ENCODE measurements at places on chromosomes 7 and 10. TPM values are rescaled to one million over a fixed set of nuclear protein-coding genes. Genes with fewer than 3 reads are reported as not detected.

- no peaks in the 10 kb centered on the region for H3K4me1 ChIP-seq
- no peaks in the 10 kb centered on the region for H3K27me3 ChIP-seq
- no peak overlapping the region for H3K4me3 ChIP-seq
- peak; percentile 19 for DNase-seq
Observed at GRCh38 chr10:17586821-17587234, 30.3 kb downstream of the HACD1 start.

GRCh38 chr10:15344876-15345285 is 26.2 kb downstream of the FAM171A1 start:
- peaks cover 14% of the 10 kb centered on the region for H3K4me1 ChIP-seq
- H3K36me3 ChIP-seq: no peaks in the 10 kb centered on the region
- no peaks in the 10 kb centered on the region for H3K27me3 ChIP-seq
- peak; percentile 93 for DNase-seq
- peak overlapping the region; percentile 58 for H3K27ac ChIP-seq

DNA sequence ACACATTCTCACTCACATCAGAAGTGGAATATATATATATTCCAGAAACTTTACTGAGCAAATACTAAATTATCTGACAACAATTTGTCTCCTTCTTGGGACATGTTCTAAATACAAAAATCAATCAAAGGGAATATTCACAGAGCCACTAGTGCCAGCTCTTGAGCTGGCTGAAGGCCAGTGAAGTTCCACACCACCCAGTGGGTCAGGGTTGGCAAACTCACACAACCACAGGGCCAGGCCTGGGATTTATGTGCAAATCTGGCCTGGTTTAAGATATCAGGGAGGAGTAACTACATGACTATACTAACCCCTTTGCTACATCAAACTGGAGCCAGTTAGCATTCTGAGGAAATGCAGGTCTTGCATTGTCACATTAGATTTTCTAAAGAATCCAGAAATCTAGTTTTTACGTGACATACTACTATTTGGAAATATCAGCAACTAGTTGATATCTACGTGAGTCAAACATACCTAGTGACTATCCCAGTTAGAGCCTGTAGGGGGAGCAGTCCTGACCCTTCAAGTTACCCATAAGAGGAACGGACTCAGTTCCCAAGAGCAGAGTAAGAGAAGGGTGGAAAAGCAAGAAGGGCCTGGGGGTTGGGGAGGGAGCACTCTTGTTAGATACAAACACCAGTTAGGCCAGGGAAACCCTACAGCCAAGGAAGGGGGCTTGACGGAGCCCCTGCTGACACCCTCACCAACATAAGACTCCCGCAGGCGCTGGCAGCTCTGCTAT is 600.4 kb downstream of the KCNMA1 start:
- no peaks in the 10 kb centered on the region for H3K4me1 ChIP-seq
- H3K27me3 ChIP-seq: no peaks in the 10 kb centered on the region
- no peak for DNase-seq

ST8SIA6 gene
- total RNA-seq: not detected

- H3K4me1 ChIP-seq: no peaks in the 10 kb centered on the region
- H3K36me3 ChIP-seq: no peaks in the 10 kb centered on the region
- no peaks in the 10 kb centered on the region for H3K27me3 ChIP-seq
- no peak overlapping the region for H3K4me3 ChIP-seq
- no peak overlapping the region for H3K27ac ChIP-seq
Observed at GRCh38 chr10:10629512-10629911, 388.2 kb upstream of the CELF2 start.

RBP4 gene
- total RNA-seq: 0.36 TPM

EBLN1 gene
- not detected for total RNA-seq

UCN3 gene
- total RNA-seq: not detected

CYP26C1 gene
- total RNA-seq: not detected

WNT16 gene
- total RNA-seq: not detected

- H3K27ac ChIP-seq: no peak overlapping the region
- H3K27me3 ChIP-seq: no peaks in the 10 kb centered on the region
- H3K36me3 ChIP-seq: no peaks in the 10 kb centered on the region
- no peaks in the 10 kb centered on the region for H3K4me1 ChIP-seq
- no peak overlapping the region for H3K4me3 ChIP-seq
Observed at GRCh38 chr10:52636874-52637273, 135.7 kb downstream of the MBL2 start.

DNA sequence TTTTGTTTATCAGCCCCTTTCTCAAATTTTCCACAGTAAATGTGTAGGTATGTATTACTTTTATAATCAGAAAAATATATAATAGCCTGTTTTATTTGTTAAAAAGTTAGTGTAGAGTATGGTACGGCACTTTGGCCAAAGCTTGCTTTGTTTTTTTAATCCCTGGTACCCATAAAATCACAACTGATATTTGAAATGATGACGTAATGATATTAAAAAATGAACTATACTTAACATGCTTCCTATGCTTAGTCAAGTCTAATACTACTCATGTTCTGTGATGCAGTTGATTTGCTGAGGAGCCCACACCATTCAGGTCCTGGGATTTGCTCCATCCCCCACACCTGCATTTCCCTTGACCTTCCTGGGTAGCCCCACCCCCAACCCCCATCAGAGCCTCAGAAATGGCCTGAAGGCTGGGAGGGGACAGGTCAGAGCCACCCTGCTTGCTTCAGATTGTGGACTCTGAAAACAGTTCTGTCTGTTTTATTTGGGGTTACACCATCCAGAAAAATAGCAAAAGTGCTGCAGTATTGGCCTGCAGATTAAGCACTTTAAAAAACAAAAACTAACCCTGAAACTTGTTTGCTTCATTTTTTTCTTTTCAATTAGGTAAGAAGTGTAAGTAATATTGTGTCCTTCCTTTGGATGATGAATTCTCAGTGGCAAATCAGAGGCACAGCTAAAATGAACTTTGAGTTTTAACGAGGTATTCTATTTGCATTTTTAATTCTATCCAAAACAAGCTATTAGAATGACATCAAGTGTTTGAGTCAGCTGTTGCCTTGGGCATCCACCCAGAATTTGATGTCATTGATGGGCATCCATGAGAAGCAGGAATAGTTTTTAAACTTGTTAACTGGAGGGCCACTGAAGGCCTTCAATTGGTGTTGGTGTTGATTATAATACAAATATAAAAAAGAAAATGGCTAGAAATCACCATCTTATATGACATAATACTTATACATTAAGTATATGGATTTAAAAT is 23.3 kb downstream of the PLCE1 start:
- H3K27me3 ChIP-seq: no peaks in the 10 kb centered on the region
- no peak overlapping the region for H3K4me3 ChIP-seq
- no peaks in the 10 kb centered on the region for H3K36me3 ChIP-seq
- H3K27ac ChIP-seq: peak overlapping the region; percentile 46
- peaks cover 14% of the 10 kb centered on the region for H3K4me1 ChIP-seq
- peak; percentile 56 for DNase-seq

GRCh38 chr7:41747961-41748360 is 45.1 kb upstream of the INHBA start:
- H3K27ac ChIP-seq: no peak overlapping the region
- H3K36me3 ChIP-seq: no peaks in the 10 kb centered on the region
- no peak overlapping the region for H3K4me3 ChIP-seq
- H3K27me3 ChIP-seq: no peaks in the 10 kb centered on the region
- H3K4me1 ChIP-seq: no peaks in the 10 kb centered on the region
- DNase-seq: peak; percentile 18

DNA sequence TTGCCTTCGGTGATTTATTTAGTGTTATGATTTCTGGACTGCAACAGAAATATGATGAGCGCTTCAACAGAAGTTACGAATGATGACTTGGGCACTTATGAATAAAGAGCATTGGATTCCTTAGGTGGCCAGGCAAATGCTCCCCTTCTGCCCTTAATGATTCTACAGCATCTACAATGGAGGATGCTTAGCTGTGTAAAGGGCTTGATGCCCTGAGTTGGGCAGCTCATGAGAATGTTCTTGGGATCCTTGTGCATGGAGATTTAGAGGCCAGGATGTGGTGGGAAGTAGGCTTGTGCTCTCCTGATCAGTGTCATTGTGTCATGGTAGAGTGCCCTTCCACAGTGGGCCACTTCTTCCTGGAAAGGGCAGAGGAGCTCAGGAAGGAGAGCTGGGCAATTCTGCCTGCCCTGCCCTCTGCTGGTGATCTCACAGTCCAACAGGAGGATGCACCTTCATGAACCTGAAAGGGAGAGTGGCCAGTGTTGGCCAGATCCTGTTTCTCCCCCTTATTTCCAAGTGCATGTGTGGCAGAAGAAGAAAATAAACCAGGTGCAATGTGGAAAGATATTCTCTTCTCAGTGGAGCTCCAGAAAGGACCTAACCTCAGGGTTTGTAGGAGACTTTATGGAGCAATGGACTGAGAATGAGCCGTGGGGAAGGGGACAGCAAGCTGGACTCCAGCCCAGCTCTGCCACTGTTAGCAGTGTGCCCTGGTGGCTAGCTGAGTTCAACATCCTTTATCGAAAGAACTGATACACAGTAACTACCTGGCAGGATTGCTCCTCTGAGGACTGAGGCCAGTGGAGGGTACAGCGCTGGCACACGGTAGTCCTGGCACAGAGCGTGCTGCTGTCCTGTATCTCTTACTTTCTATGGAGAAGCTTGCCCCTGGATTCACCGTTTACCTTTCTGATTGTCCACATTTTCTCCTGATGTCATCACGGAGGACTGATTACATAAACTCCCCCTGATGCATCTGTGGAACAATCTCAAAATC is 182.9 kb downstream of the BMPER start:
- no peak for DNase-seq
- H3K27me3 ChIP-seq: no peaks in the 10 kb centered on the region
- no peaks in the 10 kb centered on the region for H3K4me1 ChIP-seq
- H3K27ac ChIP-seq: no peak overlapping the region

DNA sequence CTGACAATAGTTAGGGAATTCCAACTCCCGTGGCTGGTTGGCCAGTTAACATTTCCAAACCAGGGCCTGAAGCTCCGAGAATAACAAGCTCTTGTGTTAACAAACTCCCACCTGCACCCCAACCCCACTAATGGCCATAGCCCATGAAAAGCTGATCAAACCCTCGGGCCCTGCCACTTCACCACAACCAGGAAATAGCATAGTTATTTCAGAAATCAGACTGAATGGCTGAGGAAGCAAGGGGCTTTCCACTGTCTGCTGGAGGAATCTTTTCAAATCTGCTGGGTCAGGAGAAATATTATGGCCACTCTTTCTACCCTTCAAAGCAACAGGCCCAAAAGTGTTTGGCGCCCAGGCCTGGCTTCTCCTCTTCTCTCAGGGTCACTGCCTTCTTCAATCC is 145.6 kb downstream of the GLCCI1 start:
- H3K4me3 ChIP-seq: no peak overlapping the region
- no peaks in the 10 kb centered on the region for H3K27me3 ChIP-seq
- no peaks in the 10 kb centered on the region for H3K36me3 ChIP-seq
- DNase-seq: no peak

- H3K27ac ChIP-seq: no peak overlapping the region
- H3K4me3 ChIP-seq: no peak overlapping the region
- no peaks in the 10 kb centered on the region for H3K36me3 ChIP-seq
- H3K4me1 ChIP-seq: peaks cover 51% of the 10 kb centered on the region
- no peaks in the 10 kb centered on the region for H3K27me3 ChIP-seq
Observed at GRCh38 chr10:71266147-71266917, 52.7 kb upstream of the SLC29A3 start.

GRCh38 chr7:92042056-92042737 is 92.1 kb downstream of the CYP51A1 start:
- no peak for DNase-seq
- no peak overlapping the region for H3K4me3 ChIP-seq
- H3K27ac ChIP-seq: no peak overlapping the region
- H3K4me1 ChIP-seq: no peaks in the 10 kb centered on the region
- H3K27me3 ChIP-seq: no peaks in the 10 kb centered on the region
- peaks cover 30% of the 10 kb centered on the region for H3K36me3 ChIP-seq

DNA sequence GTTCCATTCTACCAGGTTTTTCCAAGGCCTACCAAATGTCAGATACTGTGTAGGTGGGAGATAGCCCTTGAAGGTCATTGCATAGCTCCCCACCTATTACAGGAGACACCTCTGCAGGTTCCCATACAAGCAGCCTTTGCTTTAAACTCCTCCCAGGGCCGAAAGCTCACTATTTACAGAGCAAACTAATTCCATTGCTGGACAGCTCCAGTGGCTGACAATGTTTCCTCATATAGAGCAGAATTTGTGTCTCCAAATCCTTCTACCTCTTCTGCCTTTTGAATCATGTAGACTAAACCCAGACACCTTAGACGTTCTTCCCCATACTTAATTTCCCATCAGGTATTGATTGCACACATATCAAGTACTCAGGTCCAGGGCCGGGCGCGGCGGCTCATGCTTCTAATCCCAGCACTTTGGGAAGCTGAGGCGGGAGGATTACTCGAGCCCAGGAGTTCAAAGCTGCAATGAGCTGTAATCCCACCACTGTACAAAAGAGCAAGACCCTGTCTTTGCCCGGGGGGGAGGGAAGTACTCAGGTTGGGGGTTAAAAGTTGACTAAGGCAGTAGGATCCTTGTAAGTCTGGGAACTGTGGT is 2.1 kb downstream of the CNNM1 start:
- H3K4me3 ChIP-seq: no peak overlapping the region
- DNase-seq: no peak
- no peaks in the 10 kb centered on the region for H3K4me1 ChIP-seq
- no peak overlapping the region for H3K27ac ChIP-seq
- H3K27me3 ChIP-seq: peaks cover 31% of the 10 kb centered on the region

- H3K4me1 ChIP-seq: no peaks in the 10 kb centered on the region
- H3K36me3 ChIP-seq: no peaks in the 10 kb centered on the region
- no peak for DNase-seq
- H3K27me3 ChIP-seq: no peaks in the 10 kb centered on the region
Observed at GRCh38 chr7:70512761-70513160, 619.2 kb upstream of the GALNT17 start.

DNA sequence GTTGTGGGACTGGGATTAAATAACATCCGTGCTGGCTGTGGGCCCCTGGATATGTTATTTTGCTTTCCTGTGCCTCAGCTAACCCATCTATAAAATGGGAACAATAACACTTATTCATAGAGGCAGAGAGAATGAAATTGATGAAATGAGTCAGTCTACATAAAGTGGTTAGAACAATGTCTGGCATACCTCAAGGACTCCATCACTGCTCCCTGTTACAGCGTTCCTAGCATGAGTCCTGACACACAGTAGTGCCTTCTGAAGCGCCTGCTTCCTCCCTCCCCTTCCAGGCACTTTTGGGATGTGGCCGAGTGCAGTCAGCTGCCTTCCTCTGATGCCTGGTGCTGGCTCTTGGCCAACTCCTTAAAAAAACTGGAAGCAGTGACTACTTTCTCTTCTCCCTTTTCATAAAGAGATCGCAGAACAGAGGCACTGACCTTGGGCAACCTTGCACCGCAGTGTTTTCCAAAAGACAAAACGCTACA is 108.4 kb upstream of the ZMIZ1 start:
- H3K36me3 ChIP-seq: no peaks in the 10 kb centered on the region
- H3K4me3 ChIP-seq: no peak overlapping the region
- H3K27me3 ChIP-seq: no peaks in the 10 kb centered on the region
- peak; percentile 95 for DNase-seq

DNA sequence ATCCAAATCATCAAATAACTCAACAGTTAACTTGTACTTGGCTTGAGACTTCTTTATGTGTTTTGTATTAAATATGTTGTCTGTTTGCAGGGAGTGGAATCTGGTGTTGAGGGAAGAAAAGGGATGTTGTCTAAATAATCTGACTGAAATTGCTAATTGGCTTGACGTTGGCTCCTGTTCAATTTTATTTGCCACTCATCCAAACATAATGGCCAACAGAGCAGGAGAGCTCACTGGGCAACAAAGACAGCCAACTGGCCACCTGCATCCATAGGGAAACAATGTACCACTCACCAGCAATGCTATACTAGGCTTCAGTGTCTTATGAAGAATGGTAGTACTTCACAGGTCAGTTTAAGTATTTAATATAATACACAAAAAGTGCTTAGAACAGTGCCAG is 80.5 kb downstream of the FAM13C start:
- H3K27ac ChIP-seq: no peak overlapping the region
- H3K4me1 ChIP-seq: no peaks in the 10 kb centered on the region
- H3K27me3 ChIP-seq: no peaks in the 10 kb centered on the region
- H3K4me3 ChIP-seq: no peak overlapping the region
- H3K36me3 ChIP-seq: no peaks in the 10 kb centered on the region
